HCT116 (cell line): ENCODE measurements at places on chromosomes 13 and 19. TPM values are rescaled to one million over a fixed set of nuclear protein-coding genes. Genes with fewer than 3 reads are reported as not detected.
A peak's percentile ranks its signal among the peaks of the same experiment; 100 is the strongest.

Gene SLC39A3
- 39.1 TPM for total RNA-seq

Gene DLL3
- total RNA-seq = 0.17 TPM

Gene ZNF700
- total RNA-seq = 9.3 TPM

Gene TRIP10
- 111 TPM for total RNA-seq

GRCh38 chr13:28049215-28049614 lies 51.2 kb downstream of the FLT3 start:
- no peaks in the 10 kb centered on the region for H3K27me3 ChIP-seq
- H3K4me3 ChIP-seq = no peak overlapping the region
- H3K4me1 ChIP-seq = no peaks in the 10 kb centered on the region
- no peak overlapping the region for H3K27ac ChIP-seq
- no peak for DNase-seq
- no peaks in the 10 kb centered on the region for H3K36me3 ChIP-seq

GRCh38 chr13:26095846-26096610 lies 44.2 kb upstream of the SHISA2 start:
- H3K27me3 ChIP-seq = peaks cover 61% of the 10 kb centered on the region
- H3K36me3 ChIP-seq = no peaks in the 10 kb centered on the region
- no peak for DNase-seq

Gene TINCR
- 6.1 TPM for total RNA-seq

GRCh38 chr13:77699059-77699680 lies 1.7 kb downstream of the SLAIN1 start:
- H3K36me3 ChIP-seq = no peaks in the 10 kb centered on the region
- no peaks in the 10 kb centered on the region for H3K4me1 ChIP-seq
- no peak for DNase-seq
- no peak overlapping the region for H3K4me3 ChIP-seq
- H3K27me3 ChIP-seq = no peaks in the 10 kb centered on the region

Gene ONECUT3
- 22.1 TPM for total RNA-seq

- no peak overlapping the region for H3K27ac ChIP-seq
- no peak for DNase-seq
Observed at GRCh38 chr13:41707194-41707821, 250.0 kb downstream of the RGCC start.

Gene CERS4
- total RNA-seq = 26.0 TPM

Gene HCST
- 1.2 TPM for total RNA-seq

DNA sequence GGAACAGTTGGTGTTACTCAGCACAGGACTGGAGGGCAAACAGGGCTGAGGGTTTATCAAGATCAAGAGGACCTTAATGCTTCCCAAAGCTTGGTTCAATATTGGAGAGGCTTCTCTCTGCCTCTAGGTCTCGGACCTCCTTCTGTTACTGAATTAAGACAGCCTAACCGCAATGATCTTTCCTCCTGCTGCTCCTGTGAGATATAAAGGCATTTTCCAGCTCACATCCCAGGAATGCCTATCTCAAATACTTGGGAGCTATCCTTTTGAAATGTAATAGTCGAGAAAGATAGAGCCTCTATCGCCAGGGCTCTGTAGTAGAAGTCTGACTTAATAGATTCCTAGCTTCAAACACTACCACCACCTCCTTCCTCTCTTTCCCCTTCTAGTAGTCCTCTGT lies 1475.0 kb downstream of the SLITRK1 start:
- no peaks in the 10 kb centered on the region for H3K27me3 ChIP-seq
- no peak overlapping the region for H3K27ac ChIP-seq
- no peaks in the 10 kb centered on the region for H3K36me3 ChIP-seq
- no peaks in the 10 kb centered on the region for H3K4me1 ChIP-seq

Gene RNF17
- not detected for total RNA-seq

GRCh38 chr13:98768522-98768921 lies 16.1 kb upstream of the SLC15A1 start:
- no peaks in the 10 kb centered on the region for H3K36me3 ChIP-seq
- no peak overlapping the region for H3K4me3 ChIP-seq
- no peaks in the 10 kb centered on the region for H3K4me1 ChIP-seq
- H3K27ac ChIP-seq = no peak overlapping the region
- no peak for DNase-seq

GRCh38 chr13:23707674-23708073 lies 137.5 kb downstream of the TNFRSF19 start:
- H3K4me3 ChIP-seq = no peak overlapping the region
- peak; percentile 24 for DNase-seq
- no peaks in the 10 kb centered on the region for H3K27me3 ChIP-seq
- H3K36me3 ChIP-seq = no peaks in the 10 kb centered on the region
- H3K4me1 ChIP-seq = no peaks in the 10 kb centered on the region
- no peak overlapping the region for H3K27ac ChIP-seq

Gene SLC35E1
- total RNA-seq = 49.1 TPM

Gene PSG11
- not detected for total RNA-seq

DNA sequence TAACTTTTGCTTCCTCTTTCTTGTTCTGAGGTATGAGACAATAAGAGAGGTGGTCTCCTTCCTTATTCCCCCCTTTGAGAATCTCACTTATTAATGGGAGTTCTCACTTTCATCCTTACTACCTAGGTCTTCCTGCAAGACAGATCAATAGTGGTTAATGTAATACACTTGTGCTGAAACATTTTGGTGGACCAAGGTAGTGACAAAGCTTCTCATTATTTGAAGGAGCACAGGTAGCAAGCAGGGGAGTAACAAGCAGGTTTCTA lies 17.9 kb downstream of the ZNF700 start:
- H3K27me3 ChIP-seq = no peaks in the 10 kb centered on the region
- no peak overlapping the region for H3K27ac ChIP-seq
- DNase-seq = no peak
- no peaks in the 10 kb centered on the region for H3K4me1 ChIP-seq
- no peak overlapping the region for H3K4me3 ChIP-seq

GRCh38 chr19:41226053-41226873 lies 7.2 kb downstream of the AXL start:
- no peaks in the 10 kb centered on the region for H3K27me3 ChIP-seq
- peaks cover 17% of the 10 kb centered on the region; the same call in 1 of the 2 replicates for H3K36me3 ChIP-seq
- H3K4me3 ChIP-seq = peak overlapping the region; percentile 33
- DNase-seq = peak; percentile 72
- H3K27ac ChIP-seq = peak overlapping the region; percentile 98

Gene MATK
- not detected for total RNA-seq

Gene ZNF471
- not detected for total RNA-seq

GRCh38 chr19:19356901-19357566 lies 36.4 kb downstream of the MAU2 start:
- H3K4me3 ChIP-seq = no peak overlapping the region
- H3K27me3 ChIP-seq = no peaks in the 10 kb centered on the region
- H3K36me3 ChIP-seq = no peaks in the 10 kb centered on the region; the same call in 1 of the 2 replicates
- no peak overlapping the region for H3K27ac ChIP-seq
- DNase-seq = no peak
- H3K4me1 ChIP-seq = no peaks in the 10 kb centered on the region; the same call in 1 of the 2 replicates

DNA sequence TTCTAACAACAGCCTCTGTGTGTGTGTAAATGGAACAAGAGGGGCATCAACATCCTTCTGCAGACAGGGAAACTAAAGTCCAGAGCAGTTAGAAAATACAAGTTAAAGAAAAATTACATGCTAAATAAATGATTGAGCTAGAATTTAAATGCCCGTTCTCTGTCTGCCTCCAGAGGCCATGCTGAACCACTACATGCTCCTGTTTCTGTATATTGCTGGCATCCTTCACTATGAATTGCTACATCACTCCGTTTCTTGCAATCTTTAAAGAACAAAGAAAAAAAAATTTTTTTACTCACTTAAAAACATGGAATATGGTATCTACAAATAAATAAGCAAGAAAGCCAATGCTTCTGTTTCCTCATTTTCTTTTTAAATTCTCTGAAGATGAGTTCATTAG lies 47.9 kb downstream of the DCT start:
- H3K27me3 ChIP-seq = no peaks in the 10 kb centered on the region
- no peak overlapping the region for H3K4me3 ChIP-seq
- H3K4me1 ChIP-seq = no peaks in the 10 kb centered on the region
- no peaks in the 10 kb centered on the region for H3K36me3 ChIP-seq

- H3K4me3 ChIP-seq = no peak overlapping the region
- no peaks in the 10 kb centered on the region for H3K4me1 ChIP-seq
- no peak overlapping the region for H3K27ac ChIP-seq
- DNase-seq = no peak
- no peaks in the 10 kb centered on the region for H3K36me3 ChIP-seq
- H3K27me3 ChIP-seq = no peaks in the 10 kb centered on the region
Observed at GRCh38 chr19:20444202-20444885, 121.2 kb downstream of the ZNF737 start.

GRCh38 chr13:20977394-20977793 lies 74.8 kb upstream of the XPO4 start:
- H3K4me1 ChIP-seq = no peaks in the 10 kb centered on the region
- H3K27ac ChIP-seq = no peak overlapping the region
- DNase-seq = no peak
- peaks cover 18% of the 10 kb centered on the region for H3K36me3 ChIP-seq
- H3K4me3 ChIP-seq = no peak overlapping the region
- H3K27me3 ChIP-seq = no peaks in the 10 kb centered on the region

DNA sequence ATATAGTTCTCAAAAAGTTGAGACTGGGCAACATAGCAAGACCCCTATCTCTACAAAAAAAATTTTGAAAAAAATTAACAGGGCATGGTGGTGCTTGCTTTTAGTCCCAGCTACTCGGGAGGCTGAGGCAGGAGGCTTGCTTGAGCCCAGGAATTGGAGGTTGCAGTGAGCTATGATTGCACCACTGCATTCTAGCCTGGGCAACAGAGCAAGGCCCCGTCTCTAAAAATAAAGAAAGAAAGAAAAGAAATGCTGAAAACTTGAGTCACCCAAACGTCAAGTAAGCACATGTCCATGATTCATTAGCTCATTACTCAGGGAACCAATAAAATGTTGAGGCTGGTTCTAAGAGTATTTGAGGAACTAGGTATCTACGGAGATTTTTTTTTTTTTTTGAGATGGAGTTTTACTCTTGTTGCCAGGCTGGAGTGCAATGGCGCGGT lies 33.9 kb upstream of the SEMA6B start:
- no peak for DNase-seq
- no peaks in the 10 kb centered on the region for H3K36me3 ChIP-seq
- no peak overlapping the region for H3K4me3 ChIP-seq
- H3K27ac ChIP-seq = no peak overlapping the region
- peaks cover 17% of the 10 kb centered on the region for H3K4me1 ChIP-seq

Gene F10
- total RNA-seq = 4.0 TPM

- peaks cover 24% of the 10 kb centered on the region for H3K4me1 ChIP-seq
- DNase-seq = no peak
- no peak overlapping the region for H3K4me3 ChIP-seq
- H3K36me3 ChIP-seq = no peaks in the 10 kb centered on the region
Observed at GRCh38 chr13:30570691-30571090, 47.0 kb upstream of the USPL1 start.

DNA sequence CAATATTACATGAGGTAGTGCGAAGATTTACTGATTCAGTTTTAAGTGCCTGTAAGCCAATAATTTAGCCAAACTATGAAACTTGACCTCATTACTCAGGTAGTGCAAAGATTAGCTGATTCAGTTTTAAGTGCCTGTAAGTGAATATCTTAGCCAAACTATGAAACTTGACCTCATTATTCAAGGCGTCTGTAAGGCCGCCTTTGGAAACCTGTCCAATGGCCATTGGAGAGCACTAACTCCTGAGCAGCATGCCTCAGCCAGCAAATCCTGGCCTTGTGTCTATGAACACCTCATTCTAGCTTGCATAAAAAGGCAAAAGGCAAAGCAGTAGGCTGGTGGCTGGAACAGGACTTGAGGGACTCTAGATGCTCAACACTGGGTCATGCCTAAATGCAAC lies 127.0 kb upstream of the GPR12 start:
- H3K27ac ChIP-seq = no peak overlapping the region
- DNase-seq = no peak
- H3K4me3 ChIP-seq = no peak overlapping the region
- H3K27me3 ChIP-seq = peaks cover 42% of the 10 kb centered on the region
- no peaks in the 10 kb centered on the region for H3K36me3 ChIP-seq
- H3K4me1 ChIP-seq = no peaks in the 10 kb centered on the region

Gene ATP4B
- total RNA-seq = not detected

Gene IQCN
- total RNA-seq = 4.8 TPM

Gene FXYD1
- 7.8 TPM for total RNA-seq

DNA sequence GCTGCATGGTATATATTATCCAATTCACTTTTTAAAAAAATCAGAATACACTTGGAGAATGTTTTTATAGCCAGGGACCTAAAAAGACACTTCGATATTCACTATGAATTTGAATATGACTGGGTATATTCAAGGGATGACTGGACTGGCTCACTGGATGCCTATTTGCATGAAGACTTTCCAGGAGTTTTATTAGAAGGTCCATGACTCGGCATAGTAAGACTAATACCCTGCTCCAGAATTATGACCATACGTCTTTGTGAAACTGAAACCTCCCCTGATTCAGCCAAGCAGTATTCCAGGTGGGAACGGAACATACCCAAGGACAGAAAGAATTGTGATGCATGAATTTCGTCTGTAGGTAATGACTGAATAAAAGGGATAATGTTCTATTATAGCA lies 3.9 kb upstream of the FAM216B start:
- DNase-seq = no peak
- H3K4me3 ChIP-seq = no peak overlapping the region
- no peaks in the 10 kb centered on the region for H3K36me3 ChIP-seq
- H3K27me3 ChIP-seq = peaks cover 10% of the 10 kb centered on the region; the same call in 1 of the 2 replicates

GRCh38 chr19:49997709-49998108 lies 27.5 kb downstream of the VRK3 start:
- H3K27ac ChIP-seq = no peak overlapping the region
- peaks cover 3% of the 10 kb centered on the region; the same call in 1 of the 2 replicates for H3K4me1 ChIP-seq
- peaks cover 14% of the 10 kb centered on the region for H3K36me3 ChIP-seq
- H3K4me3 ChIP-seq = no peak overlapping the region
- DNase-seq = peak; percentile 49
- H3K27me3 ChIP-seq = no peaks in the 10 kb centered on the region

Gene RAB3A
- total RNA-seq = 10.6 TPM

Gene HTR2A
- not detected for total RNA-seq

Gene UNC13A
- total RNA-seq = 29.0 TPM

GRCh38 chr13:71252184-71252704 lies 614.8 kb downstream of the DACH1 start:
- no peak overlapping the region for H3K4me3 ChIP-seq
- no peak for DNase-seq
- no peaks in the 10 kb centered on the region for H3K36me3 ChIP-seq
- H3K4me1 ChIP-seq = no peaks in the 10 kb centered on the region

Gene CERS1
- total RNA-seq = 0.96 TPM

Gene PKN1
- 248 TPM for total RNA-seq

Gene BICRA
- 11.3 TPM for total RNA-seq

Gene DIAPH3
- total RNA-seq = 22.8 TPM

GRCh38 chr19:32188921-32189320 lies 156.5 kb upstream of the ZNF507 start:
- H3K27ac ChIP-seq = no peak overlapping the region
- no peaks in the 10 kb centered on the region for H3K36me3 ChIP-seq
- DNase-seq = no peak
- H3K4me1 ChIP-seq = no peaks in the 10 kb centered on the region
- H3K4me3 ChIP-seq = no peak overlapping the region

Gene MAP4K1
- total RNA-seq = 9.1 TPM

Gene TSKS
- total RNA-seq = 0.76 TPM

GRCh38 chr19:7512400-7512851 lies 3.5 kb upstream of the ZNF358 start:
- no peaks in the 10 kb centered on the region for H3K27me3 ChIP-seq
- H3K4me1 ChIP-seq = peaks cover 13% of the 10 kb centered on the region
- DNase-seq = no peak
- H3K4me3 ChIP-seq = no peak overlapping the region
- H3K27ac ChIP-seq = no peak overlapping the region

Gene SPACA4
- total RNA-seq = not detected
